ENCODE measurements at places on chromosomes 5 and 9. TPM values are rescaled to one million over a fixed set of nuclear protein-coding genes. Genes with fewer than 3 reads are reported as not detected.

DNA sequence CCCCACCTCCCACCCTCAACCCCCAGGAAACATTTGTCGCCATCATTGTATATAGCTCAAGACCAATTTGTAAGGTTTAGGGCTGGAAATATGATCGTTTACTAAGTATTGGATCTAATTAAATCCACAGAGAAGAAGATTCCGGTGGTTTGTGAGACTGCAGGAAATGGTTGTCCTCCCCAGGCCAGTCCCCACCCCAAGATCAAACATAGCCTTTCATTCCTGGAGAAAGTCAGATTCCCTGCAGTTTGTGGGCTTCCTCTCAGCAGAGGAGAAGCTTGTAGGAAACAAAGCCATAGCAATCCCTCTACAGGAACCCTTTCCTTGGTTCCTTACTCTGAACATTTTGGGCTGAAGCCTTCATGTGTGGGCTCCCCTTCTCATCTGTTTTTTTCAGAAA is 79.2 kb upstream of the TBCA start:
- no peaks in the 10 kb centered on the region for H3K36me3 ChIP-seq
- H3K27me3 ChIP-seq, result peaks cover 45% of the 10 kb centered on the region
- H3K27ac ChIP-seq, result no peak overlapping the region
- no peak for DNase-seq
- no peak overlapping the region for H3K4me3 ChIP-seq
- no peaks in the 10 kb centered on the region for H3K4me1 ChIP-seq

- DNase-seq, result no peak
- H3K4me1 ChIP-seq, result peaks cover 4% of the 10 kb centered on the region
- no peak overlapping the region for H3K4me3 ChIP-seq
- no peaks in the 10 kb centered on the region for H3K36me3 ChIP-seq
- no peaks in the 10 kb centered on the region for H3K27me3 ChIP-seq
Observed at GRCh38 chr9:114525513-114525912, 20.2 kb upstream of the WHRN start.

DNA sequence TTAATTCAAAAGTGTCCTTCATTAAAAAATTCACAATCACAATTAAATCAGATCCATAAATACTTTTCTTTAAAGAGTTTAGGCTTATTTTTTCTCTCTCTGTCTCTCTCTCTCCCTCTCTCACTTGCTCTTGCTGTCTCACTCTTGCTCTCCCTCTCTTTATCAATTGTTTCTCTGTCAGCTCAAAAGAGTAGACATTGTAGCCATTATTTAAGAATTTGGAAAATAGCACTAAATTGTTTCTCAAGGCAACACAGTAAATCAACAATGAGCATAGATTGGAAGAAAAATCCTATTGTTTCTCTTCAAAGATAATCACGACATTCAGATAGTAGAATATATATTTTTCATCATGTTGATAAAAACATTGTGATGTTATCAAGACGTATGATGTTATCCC is 1114.0 kb downstream of the PTPRD start:
- H3K27me3 ChIP-seq, result no peaks in the 10 kb centered on the region
- no peak for DNase-seq
- H3K4me3 ChIP-seq, result no peak overlapping the region
- H3K27ac ChIP-seq, result no peak overlapping the region

GRCh38 chr9:92794426-92794825 is 29.8 kb upstream of the BICD2 start:
- H3K27ac ChIP-seq, result no peak overlapping the region
- no peaks in the 10 kb centered on the region for H3K36me3 ChIP-seq
- peaks cover 45% of the 10 kb centered on the region for H3K27me3 ChIP-seq
- no peak overlapping the region for H3K4me3 ChIP-seq
- H3K4me1 ChIP-seq, result no peaks in the 10 kb centered on the region

GRCh38 chr9:115207003-115207836 is 89.3 kb upstream of the TNC start:
- H3K27me3 ChIP-seq, result no peaks in the 10 kb centered on the region
- peaks cover 10% of the 10 kb centered on the region for H3K4me1 ChIP-seq
- no peak overlapping the region for H3K4me3 ChIP-seq
- no peak overlapping the region for H3K27ac ChIP-seq

GRCh38 chr5:57186194-57186593 is 12.3 kb downstream of the GPBP1 start:
- no peak overlapping the region for H3K4me3 ChIP-seq
- DNase-seq, result no peak
- H3K27ac ChIP-seq, result no peak overlapping the region
- H3K4me1 ChIP-seq, result peaks cover 93% of the 10 kb centered on the region
- H3K27me3 ChIP-seq, result no peaks in the 10 kb centered on the region

- H3K4me1 ChIP-seq, result peaks cover 5% of the 10 kb centered on the region
- H3K27me3 ChIP-seq, result no peaks in the 10 kb centered on the region
- no peak overlapping the region for H3K4me3 ChIP-seq
- peak overlapping the region; percentile 45 for H3K27ac ChIP-seq
- peak; percentile 29 for DNase-seq
- H3K36me3 ChIP-seq, result no peaks in the 10 kb centered on the region
Observed at GRCh38 chr9:23779220-23779619, 46.8 kb downstream of the ELAVL2 start.

DNA sequence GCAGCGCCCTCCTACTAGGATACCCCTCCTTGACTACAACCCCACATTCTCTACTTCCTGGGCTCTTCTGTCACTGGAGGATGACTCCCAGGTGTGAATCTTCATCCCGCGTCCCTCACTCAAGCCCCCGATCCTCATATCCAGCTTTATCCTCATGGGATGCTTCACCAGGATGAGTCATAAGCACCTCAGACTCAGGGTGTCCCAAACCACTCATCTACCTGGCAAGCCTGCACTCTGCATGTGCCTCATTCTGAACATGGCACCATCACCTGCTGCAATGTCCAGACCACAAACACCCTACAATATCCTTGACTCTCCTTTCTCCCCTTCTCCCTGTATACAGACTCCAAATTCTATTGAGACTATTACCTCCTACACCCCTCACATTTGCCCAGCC is 1.5 kb upstream of the TGFBI start:
- H3K4me1 ChIP-seq, result peaks cover 7% of the 10 kb centered on the region
- no peak overlapping the region for H3K4me3 ChIP-seq

GRCh38 chr5:10416868-10417267 is 24.8 kb upstream of the ROPN1L start:
- H3K27ac ChIP-seq, result no peak overlapping the region
- H3K4me1 ChIP-seq, result no peaks in the 10 kb centered on the region
- no peaks in the 10 kb centered on the region for H3K27me3 ChIP-seq
- DNase-seq, result no peak
- H3K4me3 ChIP-seq, result no peak overlapping the region

DNA sequence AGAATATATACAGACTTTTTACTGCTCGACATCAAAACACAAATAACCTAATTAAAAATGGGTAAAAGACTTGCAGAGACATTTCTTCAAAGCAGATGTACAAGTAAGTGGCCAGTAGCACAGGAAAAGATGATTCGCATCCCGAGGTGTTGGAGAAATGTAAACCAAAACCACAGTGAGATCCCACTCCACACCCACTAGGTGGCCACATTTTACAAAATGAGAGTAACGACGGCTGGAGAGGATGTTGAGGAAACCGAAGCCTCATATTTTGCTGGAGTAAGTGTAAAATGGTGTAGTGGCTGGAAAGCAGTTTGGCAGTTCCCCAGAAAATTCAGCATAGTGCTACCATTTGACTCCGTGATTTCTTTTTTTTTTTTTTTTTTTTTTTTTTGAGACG is 21.3 kb upstream of the GBGT1 start:
- H3K4me1 ChIP-seq, result peaks cover 4% of the 10 kb centered on the region
- H3K4me3 ChIP-seq, result no peak overlapping the region
- H3K27me3 ChIP-seq, result peaks cover 19% of the 10 kb centered on the region
- no peaks in the 10 kb centered on the region for H3K36me3 ChIP-seq
- peak; percentile 42 for DNase-seq
- no peak overlapping the region for H3K27ac ChIP-seq

DNA sequence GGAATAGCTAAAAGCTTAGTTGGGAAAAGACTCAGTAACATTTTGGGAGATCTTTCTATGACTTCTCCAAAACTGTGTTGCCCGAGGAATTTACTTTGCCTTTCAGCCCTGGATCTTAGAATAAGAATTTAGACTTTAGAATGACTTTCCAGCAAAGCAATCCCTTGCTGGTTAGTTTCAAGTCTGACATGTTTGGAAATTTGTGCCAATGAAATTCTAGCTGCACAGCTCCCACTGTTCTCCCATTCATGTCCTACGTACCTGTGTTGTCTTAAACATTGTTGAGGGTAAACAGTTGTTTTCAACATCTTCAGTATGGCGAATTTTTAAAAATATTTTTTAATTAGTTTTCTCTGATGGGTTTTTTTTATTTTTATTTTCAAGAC is 111.4 kb downstream of the CCDC192 start:
- H3K36me3 ChIP-seq, result no peaks in the 10 kb centered on the region
- H3K4me1 ChIP-seq, result no peaks in the 10 kb centered on the region
- peak overlapping the region; percentile 52 for H3K27ac ChIP-seq
- H3K27me3 ChIP-seq, result no peaks in the 10 kb centered on the region

DNA sequence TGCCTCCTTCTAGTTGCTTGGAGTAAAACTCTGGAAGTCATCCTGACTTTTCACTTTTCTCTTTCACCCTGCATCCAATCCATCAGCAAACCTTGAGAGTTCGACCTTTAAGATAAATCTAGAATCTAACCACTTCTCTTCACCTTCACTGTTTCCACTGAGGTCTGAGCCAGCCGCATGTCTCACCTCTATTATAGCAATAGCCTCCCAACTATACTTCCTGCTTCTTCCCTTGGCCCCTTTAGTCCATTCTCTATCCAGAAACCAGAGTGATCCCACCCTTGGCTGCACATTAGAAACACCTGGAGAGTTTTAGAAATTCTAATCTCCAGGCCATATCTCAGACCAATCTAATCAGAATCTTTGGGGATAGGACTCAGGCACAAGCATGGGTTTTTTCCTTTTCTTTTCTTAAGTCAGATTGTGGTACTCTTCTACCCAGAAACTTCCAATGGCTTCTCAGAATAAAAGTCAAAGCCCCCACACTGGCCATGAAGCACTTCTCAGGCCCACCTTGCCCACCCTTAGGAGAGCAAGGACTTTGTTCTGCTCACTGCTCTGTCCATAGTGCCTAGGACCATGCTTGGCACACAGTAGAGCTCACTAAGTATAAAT is 33.1 kb downstream of the MFAP3 start:
- no peak overlapping the region for H3K4me3 ChIP-seq
- H3K27ac ChIP-seq, result no peak overlapping the region
- DNase-seq, result no peak
- no peaks in the 10 kb centered on the region for H3K27me3 ChIP-seq
- H3K36me3 ChIP-seq, result no peaks in the 10 kb centered on the region

DNA sequence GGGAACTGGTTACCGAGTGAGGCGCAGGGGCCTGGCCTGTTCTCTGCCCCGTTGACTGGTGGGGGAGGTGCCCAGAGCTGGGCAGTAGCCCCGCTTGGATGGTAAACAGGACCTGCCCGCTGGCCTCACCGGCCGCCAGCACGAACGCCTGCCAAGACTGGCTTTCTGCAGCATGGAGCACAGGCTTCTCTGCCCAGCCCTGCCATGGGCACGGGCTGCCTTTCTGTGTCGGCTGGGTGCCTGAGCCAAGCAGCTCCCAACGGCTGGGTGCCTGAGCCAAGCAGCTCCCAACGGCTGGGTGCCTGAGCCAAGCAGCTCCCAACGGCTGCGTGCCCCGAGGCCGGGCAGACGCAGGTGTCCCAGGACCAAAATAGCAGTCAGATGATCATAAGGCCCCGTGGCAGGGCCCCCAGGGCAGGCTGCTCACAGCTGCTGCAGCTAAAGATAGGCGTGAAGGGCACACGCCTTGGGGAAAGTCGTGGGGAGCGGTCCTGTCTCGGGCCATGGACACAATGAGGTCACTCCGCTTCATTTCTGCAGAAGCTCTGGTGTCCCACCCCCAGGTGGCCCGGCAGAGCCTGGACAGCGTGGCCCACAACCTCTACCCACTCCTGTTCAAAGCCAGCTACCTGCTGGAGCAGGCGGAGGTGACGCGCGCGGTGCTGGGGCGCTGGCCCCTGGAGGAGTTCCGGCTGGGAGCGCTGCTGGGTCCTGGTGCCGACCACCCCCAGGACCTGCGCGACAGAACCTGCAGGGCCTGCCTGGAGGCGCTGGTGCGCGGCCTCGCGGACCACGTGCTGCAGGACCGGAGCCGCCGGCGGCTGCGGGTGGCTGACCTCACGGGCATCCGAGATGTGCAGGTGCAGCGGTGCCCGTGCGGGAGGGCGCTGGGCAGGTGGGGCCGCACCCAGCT is at the start of gene LRRC14B:
LRRC14B (plus strand) TSS at position 460 of the 913 bp plus-strand sequence; CDS start at position 504, 44 bp downstream.
- DNase-seq, result peak; percentile 44

- peaks cover 16% of the 10 kb centered on the region for H3K4me1 ChIP-seq
- no peak for DNase-seq
- H3K27ac ChIP-seq, result no peak overlapping the region
- no peaks in the 10 kb centered on the region for H3K36me3 ChIP-seq
- H3K27me3 ChIP-seq, result no peaks in the 10 kb centered on the region
Observed at GRCh38 chr5:173862047-173862477, 26.1 kb upstream of the CPEB4 start.

DNA sequence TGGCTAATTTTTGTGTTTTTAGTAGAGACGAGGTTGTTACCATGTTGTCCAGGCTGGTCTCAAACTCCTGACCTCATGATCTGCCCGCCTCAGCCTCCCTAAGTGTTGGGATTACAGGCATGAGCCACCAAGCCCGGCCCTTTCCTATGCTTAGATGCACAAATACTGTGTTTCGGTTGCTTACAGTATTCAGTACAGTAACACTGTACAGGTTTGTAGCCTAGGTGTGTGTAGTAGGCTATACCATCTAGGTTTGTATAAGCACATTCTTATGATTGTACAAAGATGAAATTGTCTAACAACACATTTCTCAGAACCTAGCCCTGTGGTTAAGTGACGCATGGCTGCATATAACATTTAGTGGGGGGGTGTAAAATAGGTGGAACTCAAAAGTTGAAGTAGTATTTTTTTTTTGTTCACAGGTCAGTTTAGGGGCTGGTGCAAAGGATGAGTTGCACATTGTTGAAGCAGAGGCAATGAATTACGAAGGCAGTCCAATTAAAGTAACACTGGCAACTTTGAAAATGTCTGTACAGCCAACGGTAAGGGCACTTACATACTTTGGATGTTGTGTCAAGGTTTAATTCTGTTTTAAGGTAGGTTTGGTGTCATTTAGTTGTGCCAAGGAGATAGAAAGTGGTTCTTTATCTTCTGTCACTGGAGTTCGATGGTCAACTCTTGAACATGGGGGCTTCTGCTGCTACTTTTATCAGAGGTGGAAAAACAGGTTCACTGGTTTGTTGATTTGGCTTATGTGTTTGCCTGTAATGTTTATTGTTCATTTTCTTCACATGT is 3.4 kb downstream of the NPM1 start:
- no peaks in the 10 kb centered on the region for H3K36me3 ChIP-seq
- no peak overlapping the region for H3K4me3 ChIP-seq
- H3K4me1 ChIP-seq, result peaks cover 26% of the 10 kb centered on the region

GRCh38 chr5:38373743-38374142 is 115.4 kb downstream of the EGFLAM start:
- no peak overlapping the region for H3K27ac ChIP-seq
- H3K4me1 ChIP-seq, result no peaks in the 10 kb centered on the region
- H3K36me3 ChIP-seq, result no peaks in the 10 kb centered on the region

Gene PHYHD1
- 22.4 TPM for total RNA-seq

Gene PDE8B
- total RNA-seq, result 22.4 TPM

Gene NCS1
- total RNA-seq, result 11.9 TPM

Gene TAF11L10
- not detected for total RNA-seq

Gene ATOSB
- 30.0 TPM for total RNA-seq

Gene OBP2B
- not detected for total RNA-seq

Gene TAF11L12
- total RNA-seq, result not detected

Gene INSYN2B
- total RNA-seq, result not detected

Gene G3BP1
- total RNA-seq, result 59.4 TPM

Gene PSD2
- not detected for total RNA-seq

All from transverse colon (tissue), 4 donors.